ENCODE measurements at places on chromosomes 7 and 10.

DNA sequence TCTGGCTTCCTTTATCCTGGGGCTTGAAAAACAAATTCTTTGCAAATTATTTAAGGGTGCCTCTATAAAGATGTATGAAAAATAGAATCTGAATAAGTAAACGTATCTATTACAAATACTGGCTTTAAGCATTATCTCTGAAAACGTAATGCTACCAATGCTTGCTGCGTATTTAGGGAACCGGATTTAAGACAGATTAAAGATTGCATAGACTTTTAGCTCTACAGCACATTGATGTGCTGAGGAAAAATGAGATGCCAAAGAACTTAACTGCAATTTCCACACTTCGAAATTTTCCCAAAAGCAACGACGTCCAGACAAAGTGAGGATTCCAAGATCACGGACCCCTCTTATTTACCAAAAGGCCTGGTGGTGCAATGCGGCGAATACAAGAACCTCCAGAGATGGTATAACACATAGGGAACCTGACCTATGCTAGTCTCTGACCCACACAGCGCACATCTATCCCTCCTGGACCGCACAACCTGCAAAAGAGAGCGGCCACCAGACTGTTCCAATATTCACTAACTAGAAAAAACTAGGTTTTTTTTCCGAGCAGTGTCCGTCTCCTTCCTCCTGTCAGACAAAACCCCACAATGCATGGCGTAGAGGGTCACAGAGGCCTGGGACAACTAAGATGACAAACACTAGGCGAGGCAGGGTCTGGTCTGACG, 34.3 kb upstream of the PHF14 start:
- DNase-seq = no peak

- no peak for DNase-seq
Observed at GRCh38 chr7:116028787-116029186, 1.8 kb downstream of the TFEC start.

GRCh38 chr7:129950191-129950932, 2.4 kb downstream of the UBE2H start:
- DNase-seq = no peak

DNA sequence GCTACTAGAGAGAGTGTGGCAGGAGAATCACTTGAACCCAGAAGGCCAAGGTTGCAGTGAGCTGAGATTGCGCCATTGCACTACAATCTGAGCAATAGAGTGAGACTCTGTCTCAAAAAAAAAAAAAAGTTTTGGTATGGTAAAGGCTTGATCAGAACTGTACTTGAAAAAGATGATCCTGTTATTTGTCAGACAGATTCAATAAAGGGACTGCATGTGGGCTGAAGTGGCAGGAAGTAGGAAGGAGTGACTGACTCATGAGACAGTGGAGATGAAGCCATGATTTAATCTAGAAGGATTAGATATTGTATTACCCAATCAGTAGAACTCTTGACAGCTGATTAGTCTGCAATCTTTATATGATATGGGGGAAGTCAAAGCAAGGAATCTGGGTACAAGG, 2.7 kb upstream of the TMEM254 start:
- no peak for DNase-seq

DNA sequence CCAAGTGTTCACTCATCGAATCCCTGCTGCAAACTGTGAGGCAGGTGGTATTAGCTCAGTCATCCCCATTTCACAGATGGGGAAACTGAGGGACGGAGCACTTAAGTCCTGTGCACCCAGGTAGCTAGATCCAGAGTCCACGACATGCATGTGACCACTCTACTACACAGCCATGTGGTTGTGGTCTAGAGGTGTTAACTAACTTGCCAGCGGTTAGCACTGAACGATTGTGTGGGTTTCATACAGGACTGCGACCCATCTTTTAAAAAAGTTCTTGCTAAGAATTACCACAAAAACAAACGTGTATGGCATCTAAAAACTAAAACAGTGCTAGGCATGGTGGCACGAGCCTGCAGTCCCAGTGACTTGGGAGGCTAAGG, 16.1 kb upstream of the ABCC2 start:
- DNase-seq = no peak

DNA sequence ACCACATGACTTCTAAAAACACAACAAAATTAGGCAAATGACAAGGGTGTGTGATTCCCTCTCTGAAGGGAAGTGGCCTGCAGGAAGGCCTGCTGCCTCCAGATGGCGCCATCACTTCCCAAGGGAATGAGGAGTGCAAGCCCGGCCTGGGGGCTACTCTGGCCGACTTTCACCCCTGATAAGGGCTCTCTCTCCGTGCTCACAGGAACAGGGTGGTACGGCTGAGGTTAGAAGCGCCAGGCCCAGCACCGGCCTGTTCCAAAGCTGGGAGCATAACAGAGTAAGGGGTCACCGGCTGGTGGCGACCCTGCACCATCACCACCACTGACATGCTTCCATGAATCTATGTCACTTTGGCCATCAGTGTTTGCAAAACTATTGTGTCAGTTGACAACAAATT, 13.1 kb downstream of the RBP3 start:
- no peak for DNase-seq

- DNase-seq = no peak
Observed at GRCh38 chr7:28130277-28130676, 50.3 kb downstream of the JAZF1 start.

DNA sequence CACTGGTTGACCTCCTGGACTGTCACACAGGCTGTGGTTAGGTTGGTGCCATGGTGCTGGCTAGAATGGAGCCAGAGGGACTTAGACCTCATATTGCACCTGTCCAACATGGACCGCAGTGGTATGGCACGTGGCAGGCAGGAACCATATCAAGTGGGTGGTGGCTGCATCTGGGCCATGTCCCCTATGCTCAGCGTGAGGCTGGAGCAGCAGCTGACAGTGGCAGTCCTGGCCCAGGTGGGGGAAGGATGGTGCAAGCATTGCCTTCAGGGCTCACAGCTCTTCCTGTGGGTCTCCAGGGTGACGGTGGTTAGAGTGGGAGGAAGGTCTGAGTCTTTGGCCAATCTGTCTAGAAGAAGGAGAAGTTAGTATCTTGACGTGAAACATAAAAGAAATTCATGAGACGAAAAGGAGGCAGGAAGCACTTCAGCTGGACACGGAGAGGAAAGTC, 54.5 kb upstream of the PFKFB3 start:
- no peak for DNase-seq

DNA sequence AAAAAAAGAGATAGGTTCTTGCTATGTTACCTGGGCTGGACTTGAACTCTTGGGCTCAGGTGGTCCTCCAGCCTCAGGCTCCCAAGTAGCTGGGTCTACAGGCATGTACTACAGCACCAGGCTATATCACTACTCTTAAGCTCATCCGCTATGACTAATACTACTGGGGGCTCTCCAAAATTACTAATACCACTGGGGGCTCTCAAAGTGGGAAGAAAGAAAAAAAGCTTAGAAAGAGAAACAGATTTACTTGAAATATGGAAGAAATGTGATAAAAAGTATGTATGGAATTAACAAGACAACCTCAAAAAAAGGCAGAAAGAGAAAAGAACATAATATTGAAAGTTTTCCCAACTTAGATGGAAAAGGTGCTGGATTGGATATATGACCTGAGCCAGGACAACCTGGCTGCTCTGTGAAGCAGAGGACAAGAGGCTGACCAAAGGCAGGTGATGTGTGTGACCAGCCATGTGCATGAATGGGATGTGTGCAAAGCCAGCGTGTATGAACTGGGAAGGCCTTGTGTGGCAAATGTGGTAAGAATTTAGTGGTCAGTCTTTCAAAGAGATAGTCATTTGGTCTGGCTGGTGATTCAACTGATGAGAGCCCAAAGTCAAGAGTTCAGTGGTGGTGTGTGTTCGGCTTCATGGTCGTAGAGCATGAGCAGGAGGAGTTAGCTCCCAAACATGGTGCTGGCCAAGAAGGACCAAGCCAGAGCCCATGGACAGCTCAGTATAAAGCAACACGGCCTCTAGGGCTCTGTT, 232.4 kb upstream of the KLF14 start:
- DNase-seq = no peak

GRCh38 chr7:44286618-44287487, 38.5 kb downstream of the CAMK2B start:
- no peak for DNase-seq

- DNase-seq = no peak
Observed at GRCh38 chr10:14381475-14381874, 50.8 kb upstream of the FRMD4A start.

GRCh38 chr7:133614251-133614650, 361.4 kb downstream of the EXOC4 start:
- no peak for DNase-seq

GRCh38 chr7:149753375-149754233, 19.8 kb downstream of the ZNF467 start:
- no peak for DNase-seq

GRCh38 chr10:86287110-86287793, 79.3 kb downstream of the GRID1 start:
- no peak for DNase-seq

DNA sequence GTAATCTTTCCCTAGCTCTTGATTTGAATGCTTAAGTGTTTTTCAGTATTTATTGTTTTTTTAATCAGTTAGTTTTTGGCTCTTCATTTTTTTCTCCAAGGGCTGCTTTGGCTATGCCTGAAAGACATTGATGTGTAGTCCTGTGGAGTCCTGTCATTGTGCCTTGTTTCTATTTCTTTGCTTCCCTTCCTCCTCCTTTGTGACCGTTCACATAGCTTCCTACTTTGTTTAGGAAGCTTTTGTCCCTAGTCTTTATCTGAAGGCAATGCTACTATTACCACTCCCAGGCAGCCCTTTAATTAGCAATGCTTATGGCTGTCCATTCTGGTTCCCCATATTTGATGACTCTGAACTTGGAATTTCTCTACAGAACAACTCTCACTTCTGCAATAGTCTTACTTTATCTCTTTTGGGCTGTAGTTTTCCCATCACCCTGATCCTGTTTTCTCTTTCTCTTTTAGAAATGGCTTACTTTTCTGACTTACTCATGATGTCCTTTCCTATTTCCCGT, 39.9 kb downstream of the ADCYAP1R1 start:
- DNase-seq = no peak

DNA sequence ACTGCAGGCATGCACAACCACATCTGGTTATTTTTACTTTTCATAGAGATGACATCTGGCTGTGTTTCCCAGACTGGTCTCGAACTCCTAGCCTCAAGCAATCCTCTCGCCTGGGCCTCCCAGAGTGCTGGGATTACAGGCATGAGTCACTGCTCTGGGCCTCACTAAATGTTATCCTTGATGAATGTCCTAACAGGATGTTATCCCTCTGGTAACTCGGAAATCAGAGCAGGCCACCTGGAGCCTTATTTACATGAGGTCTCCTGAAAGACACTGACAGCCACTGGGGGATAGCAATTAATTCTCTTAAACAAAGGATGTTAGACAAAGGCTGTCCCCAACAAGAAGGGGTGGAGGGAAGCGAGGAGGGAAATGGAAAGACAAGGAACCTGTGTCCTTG, 4.5 kb upstream of the ZNF438 start:
- DNase-seq = no peak

GRCh38 chr10:71323407-71323806, 4.3 kb downstream of the SLC29A3 start:
- no peak for DNase-seq

- DNase-seq = no peak
Observed at GRCh38 chr7:40482845-40483244, 348.0 kb downstream of the SUGCT start.

DNA sequence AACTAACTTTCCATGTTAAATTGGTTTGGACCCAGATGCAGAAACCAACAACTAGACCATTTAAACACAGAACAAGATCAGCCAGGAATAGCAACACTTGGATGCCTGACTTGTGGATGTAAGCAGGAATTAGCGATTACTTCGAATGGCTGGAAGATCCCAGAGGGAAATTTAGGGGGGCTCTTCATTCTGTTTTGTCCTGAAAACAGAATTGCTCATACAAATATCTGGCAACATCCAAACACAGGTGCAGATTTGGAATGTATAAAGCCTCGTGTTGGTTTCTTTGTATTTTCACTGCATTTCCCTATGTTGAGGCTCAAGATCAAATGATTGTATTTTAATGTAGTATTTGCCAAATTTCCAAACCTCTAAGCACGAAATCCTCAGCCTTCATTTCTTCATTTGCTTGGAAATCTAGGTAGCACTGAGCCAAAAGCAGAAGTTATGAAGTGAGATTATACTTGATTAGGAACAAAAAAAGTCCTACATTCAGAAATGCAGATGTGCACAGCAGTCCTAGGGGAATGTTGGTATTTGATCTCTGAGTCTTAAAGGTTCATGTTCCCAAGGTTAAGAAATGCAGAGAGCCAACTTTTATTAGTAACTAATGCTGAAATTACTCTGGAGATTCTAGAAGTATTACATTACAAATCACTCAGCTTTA, 248.7 kb upstream of the TCF7L2 start:
- DNase-seq = no peak

DNA sequence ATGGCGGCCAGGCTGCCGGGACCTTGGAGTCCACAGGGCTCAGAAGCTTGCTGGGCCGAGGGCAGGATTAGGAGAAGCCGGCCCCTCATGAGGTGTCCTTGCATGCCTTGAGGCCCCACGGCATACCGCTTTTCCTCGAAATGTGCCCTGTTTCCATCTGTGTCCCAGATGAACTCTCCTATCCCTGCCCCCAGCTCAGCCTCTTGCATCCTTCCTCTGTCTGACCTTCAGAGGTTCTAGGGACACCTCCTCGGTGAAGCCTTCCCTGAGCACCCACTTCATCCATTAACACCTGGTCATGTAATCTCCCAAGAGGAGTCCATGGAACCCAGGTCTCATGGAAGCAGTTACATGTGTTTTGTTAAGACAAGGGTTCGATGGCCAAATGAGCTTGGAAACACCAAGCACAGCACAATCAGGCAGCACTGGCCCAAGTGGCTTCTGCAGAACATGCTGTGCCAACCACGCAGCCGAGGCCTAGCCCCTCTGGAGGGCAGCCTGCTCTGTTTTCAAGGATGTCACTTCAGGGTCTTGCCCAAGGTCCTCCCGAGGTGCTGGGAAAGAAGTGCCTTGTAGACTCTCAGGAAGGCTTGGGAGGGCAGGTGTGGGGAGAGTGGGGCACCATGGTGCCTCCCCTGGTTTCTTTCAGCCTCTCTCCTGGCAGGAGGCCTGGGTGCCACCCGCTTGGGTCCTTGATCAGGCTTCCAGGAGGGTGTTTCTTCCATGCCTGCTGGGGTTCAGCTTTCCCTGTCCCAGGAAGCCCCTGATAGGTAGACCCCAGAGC, 124.3 kb downstream of the NEURL1 start:
- DNase-seq = no peak

GRCh38 chr7:45192621-45193041, 35.0 kb downstream of the RAMP3 start:
- no peak for DNase-seq

DNA sequence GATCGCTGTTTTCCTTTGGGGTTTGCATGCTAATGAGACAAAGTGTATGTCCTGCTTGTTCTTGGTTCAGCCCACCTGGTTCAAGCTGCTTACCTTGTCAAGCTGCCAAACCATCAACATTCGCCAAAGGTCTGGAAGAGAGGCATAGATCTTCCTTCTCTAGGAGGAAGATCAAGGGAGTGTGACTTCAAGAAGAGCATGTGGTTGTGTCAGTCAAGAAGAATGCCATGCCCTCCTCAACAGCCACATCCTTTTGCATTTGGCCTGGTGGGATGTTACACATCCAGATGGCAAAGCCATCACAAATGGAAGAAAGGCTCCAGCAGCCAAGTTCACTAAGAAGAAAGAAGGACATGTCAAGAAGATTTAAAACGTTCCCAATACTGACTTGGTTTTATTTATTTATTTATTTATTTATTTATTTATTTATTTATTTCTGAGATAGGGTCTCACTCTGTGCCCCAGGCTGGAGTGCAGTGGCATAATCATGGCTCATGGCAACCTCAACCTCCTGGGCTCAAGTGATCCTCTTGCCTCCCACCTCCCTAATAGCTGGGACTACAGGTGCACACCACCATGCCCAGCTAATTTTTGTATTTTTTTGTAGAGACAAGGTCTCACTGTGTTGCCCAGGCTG, 5.1 kb upstream of the PIP4K2A start:
- no peak for DNase-seq

Data from activated T-helper 1 cell treated with Interleukin-2 at 50 U/mL for 16 hours (primary cell).